ENCODE measurements at places on chromosomes 7 and 10.
A peak's percentile ranks its signal among the peaks of the same experiment; 100 is the strongest.

- DNase-seq = peak; percentile 15
Observed at GRCh38 chr7:42128703-42129102, 108.3 kb downstream of the GLI3 start.

GRCh38 chr7:155598810-155599210 is 45.7 kb upstream of the RBM33 start:
- peak; percentile 89 for DNase-seq

DNA sequence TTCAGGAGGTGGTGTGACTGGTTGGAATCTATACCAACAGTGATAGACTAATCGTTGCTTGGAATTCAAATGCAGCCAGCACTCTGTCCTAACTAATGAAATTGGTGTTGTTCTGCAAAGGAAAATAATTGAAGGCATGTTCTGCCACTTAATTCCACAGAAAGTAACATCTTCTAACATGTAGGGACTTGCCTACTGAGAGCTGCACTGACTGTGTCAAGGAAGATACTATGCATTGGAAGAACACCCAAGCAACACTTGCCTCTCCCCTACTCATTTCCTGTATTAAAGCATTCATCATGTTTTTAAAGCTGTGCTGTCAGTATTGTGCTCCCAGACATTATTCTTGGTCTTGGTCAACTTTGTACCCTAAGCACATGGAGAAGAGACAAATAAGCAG is 2.7 kb upstream of the CYP3A7 start:
- DNase-seq = no peak

GRCh38 chr7:155386608-155387007 is 71.3 kb upstream of the EN2 start:
- no peak for DNase-seq

GRCh38 chr10:77357611-77358310 is 279.8 kb downstream of the KCNMA1 start:
- DNase-seq = no peak

- no peak for DNase-seq
Observed at GRCh38 chr10:132249824-132250375, 57.9 kb downstream of the STK32C start.

DNA sequence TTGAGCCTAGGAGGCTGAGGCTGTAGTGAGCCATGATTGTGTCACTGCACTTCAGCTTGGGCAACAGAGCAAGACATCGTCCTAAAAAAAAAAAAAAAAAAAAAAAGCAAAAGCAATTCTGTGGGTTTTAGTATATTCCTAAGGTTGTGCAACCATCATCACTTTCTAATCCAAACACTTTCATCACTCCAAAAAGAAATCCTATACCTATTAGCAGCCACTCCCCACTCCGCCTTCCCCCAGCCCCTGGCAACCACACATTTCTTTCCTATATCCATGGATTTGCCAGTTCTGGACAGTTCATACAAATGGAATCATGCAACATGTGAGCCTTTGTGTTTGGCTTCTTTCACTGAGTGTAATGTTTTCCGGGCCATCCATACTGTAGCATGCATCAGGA is 20.4 kb downstream of the ZAN start:
- no peak for DNase-seq

DNA sequence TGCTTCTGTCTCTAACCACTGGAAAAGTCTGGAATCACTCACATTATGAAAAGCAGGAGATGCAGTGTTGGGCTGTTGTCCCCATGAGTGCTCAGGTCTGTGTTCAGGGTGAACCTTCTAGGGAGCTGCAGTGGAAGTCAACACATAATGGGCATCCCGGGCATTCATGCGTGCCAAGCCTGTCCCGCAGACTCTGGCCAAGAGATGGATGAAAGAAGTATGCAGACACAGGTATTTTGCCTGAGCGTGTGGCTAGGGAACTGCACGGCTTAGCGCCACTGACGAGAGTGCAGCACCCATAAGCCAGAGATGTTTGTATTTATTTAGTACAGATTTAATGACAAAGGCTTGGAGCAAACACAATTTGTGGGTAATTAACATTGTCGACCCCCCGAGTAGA is 84.7 kb downstream of the GPR26 start:
- no peak for DNase-seq

- no peak for DNase-seq
Observed at GRCh38 chr7:31910191-31910590, 160.0 kb downstream of the PDE1C start.

- DNase-seq = no peak
Observed at GRCh38 chr7:110921595-110922151, 169.3 kb upstream of the LRRN3 start.

- DNase-seq = no peak
Observed at GRCh38 chr7:90961037-90961725, 303.1 kb upstream of the FZD1 start.

- no peak for DNase-seq
Observed at GRCh38 chr7:54846273-54846672, 87.3 kb upstream of the SEC61G start.

DNA sequence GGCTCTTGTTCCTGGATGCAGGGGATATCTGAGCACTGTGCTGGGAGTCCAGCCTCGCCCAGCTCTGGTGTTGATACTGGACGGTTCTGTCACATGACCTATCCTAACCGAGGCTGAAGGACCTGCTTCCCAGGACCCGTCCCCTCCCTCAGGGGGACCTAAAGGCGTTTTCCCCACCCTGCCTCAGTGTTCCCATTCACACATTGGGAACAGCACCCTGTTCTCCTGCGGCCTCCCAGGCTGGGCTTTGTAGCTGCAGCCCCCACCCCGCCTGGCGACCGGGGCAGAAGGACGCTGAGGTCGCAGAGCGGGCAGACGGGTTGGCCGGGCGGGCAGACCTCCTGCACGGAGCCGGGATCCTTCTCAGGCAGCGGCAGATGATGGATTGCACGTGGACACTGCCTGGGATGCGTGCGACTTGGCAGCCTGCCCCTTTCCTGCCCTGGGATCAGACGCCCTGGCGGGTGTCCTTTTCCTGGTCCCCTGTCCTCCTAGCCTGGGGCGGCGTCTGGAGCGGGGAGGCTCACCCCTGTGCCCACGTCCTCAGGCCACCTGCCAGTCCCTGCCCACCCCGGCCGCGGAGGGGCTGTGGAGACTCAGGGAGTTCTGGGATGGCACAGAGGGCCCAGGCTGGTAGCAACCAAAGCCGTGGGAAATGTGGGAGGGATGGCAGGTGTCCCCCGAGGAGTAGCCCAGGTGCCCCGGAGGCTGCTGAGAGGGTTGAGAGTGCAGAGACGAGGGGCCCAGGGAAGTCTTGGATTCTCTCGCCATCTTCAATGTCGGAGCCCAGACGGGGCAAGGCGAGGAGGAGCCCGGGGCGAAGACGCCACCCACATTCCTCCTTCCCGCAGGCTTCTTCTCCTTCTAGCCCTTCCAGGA is 17.2 kb upstream of the PSMG3 start:
- no peak for DNase-seq

- DNase-seq = no peak
Observed at GRCh38 chr7:147523056-147523455, 1067.5 kb upstream of the C7orf33 start.

DNA sequence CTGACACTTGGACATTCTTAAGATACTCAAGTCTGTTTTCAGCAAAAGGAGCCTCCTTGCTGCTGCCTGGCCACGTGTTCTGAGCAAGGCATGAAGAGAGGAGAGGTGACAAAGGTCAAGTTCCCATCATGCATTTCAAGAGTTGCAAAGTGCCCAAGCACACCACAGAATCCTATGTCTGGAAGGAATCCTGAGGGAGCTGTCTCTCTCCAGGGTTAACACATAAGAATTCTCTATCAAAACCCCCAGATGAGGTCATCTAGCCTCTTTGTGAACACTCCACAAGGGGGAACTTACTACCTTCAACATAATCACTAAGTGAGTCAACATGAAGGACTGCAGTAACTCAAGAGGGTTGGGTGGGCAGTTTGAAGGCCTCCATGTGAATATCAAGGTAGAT is 155.5 kb downstream of the RNF216 start:
- no peak for DNase-seq

DNA sequence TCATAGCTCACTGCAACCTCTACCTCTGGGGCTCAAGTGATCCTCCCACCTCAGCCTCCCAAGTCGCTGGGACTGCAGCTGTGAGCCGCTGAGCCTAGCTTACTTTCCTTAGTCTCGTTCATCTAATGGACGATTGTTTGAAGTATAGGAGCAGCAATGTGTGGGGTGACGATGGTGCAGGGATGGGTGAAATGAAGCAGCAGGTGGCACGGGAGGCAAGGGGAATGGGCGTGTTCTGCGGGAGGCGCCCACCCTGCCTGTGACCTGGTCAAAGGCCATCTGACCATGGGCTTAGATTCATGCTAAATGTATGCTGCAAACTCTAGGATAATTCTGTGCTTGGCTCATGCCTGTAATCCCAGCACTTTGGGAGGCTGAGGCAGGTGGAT is 210.7 kb downstream of the MAD1L1 start:
- no peak for DNase-seq
